ENCODE measurements at places on chromosomes 7 and 10.

DNA sequence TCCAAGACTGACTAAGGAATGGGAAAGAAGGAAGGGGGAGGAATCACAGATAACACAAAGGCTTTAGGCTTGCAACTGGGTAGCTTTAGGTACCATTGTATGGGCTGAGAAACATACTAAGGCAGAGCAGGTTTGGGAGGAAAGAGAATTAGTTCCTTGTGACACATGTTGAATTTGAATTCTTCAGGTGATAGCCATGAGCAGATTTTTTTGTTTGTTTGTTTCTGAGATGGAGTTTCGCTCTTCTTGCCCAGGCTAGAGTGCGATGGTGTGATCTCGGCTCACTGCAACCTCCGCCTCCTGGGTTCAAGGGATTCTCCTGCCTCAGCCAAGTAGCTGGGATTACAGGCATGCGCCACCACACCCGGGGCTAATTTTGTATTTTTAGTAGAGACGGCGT is 4.4 kb upstream of the SND1 start:
- no peak for DNase-seq

DNA sequence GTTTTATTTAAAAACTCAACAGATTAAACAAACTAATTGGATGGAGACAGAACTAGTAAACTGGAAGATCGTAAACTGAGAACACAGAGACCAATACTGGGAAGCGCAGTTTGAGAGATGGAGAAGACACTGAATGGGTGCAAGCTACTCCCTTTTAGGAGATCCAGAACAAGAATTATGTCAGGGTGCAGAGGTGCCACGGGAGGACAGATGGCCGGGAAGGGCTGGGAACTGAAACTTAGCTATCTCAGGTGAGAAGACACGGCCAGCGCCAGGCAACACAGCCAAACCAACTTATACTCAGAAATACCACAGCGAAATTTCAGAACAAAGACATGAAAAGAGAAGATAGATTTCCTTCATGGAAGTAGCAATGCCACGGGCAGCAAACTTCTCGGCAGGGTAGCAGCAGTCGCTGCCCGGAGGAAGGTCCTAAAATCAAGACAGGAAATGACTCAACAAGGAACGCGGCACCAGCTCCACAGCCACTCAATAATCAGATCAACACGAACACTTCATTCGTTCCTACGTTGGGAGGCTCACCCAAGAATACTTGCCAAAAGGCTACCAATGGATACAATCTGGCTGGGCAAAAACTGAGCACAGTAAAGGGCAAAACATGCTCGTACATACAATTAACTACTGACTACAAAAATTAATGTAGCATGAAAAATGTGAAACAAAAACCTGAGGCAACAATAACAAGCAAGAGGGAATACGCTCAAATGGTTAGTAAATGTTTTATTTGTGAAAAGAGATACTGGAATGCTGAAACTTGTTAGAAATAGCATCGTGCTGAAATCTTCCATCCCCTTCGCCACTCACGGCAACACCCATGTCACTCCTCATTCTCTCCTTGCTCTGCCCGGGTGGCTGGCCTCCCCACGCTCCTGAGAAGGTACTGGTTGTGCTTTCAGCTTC is 2.2 kb upstream of the LRRC27 start:
- no peak for DNase-seq

DNA sequence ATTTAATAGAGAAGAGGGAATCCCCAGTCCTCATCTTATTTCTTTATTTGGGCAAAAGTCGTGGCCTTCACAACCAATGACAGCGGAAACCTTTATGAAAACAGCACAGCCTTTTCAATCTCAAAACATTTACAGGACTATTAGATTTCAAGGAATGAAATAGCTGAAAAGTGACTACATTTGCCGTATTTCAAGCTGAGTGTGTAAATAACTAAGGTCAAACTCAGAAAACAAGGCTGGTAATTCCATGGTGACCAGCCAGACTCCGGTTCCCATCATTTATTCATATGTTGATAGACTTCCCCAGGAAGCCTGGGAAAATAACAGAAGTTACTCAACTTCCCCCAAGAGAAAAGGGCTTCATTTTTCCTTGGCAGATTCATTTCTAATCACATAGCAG is 457.3 kb upstream of the NFE2L3 start:
- DNase-seq, result no peak

- no peak for DNase-seq
Observed at GRCh38 chr10:110474826-110475225, 22.9 kb upstream of the DUSP5 start.

DNA sequence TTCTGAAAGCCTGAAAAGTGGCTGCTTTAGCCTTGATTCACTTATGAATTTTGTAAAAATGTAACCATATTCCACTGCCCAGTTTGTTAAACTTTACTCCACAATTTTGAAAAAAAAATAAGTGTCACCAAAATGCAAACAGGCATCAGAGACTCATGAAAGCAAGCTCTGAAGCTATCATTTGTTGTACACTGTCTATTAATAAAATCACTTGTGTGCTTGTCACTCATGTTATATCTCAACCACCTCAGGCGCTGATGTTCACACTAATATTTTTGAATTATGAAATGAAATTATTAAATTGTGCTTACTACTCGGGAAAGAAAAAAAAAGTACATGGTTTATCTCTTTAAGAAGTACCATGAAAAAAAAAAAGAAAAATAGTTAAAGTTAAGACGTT is 34.5 kb upstream of the DKK1 start:
- no peak for DNase-seq

GRCh38 chr7:138091032-138091431 is 14.8 kb downstream of the AKR1D1 start:
- no peak for DNase-seq

GRCh38 chr7:4556868-4557793 is 125.0 kb upstream of the FOXK1 start:
- no peak for DNase-seq

- no peak for DNase-seq
Observed at GRCh38 chr7:130302649-130303048, 9.7 kb downstream of the CPA4 start.

- DNase-seq, result no peak
Observed at GRCh38 chr7:100079024-100079560, 2.4 kb downstream of the ZNF3 start.

DNA sequence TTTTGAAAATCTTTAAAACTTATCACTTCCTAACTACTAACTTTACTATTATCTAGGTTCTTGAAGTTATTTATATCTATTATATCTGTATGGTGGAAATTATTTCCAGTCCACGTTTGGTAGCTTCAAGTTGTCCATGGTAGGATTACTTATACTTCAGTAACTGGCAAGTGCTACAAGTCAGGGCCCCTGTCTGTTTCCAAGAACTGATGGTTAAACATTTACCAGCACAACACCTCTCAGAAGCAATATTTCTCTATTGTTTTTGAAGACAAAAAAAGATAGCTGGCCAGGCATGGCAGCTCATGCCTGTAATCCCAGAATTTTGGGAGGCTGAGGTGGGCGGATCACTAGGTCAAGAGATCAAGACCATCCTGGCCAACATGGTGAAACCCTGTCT is 240.4 kb upstream of the RHOBTB1 start:
- DNase-seq, result no peak

DNA sequence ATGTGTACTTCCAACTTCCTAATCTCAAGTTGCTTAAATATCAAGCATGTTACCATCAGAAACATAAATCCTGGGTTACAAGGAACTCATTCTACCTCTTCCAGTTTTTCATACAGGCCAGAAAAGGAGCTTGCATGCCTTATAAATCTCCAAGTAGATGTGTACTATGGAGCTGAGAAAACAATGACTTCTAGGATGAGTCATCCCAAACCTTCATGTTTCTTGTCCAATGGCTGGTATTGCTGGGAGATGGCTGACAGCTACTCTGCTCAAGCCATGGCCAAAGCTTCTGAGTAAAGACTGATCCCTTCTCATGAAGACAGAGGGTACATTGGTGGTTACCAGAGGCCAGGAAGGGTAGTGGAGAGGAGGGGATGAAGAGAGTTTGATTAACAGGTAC is 8.6 kb downstream of the RAPGEF5 start:
- DNase-seq, result no peak

- peak; percentile 22 for DNase-seq
Observed at GRCh38 chr10:120456143-120456625, 843 bp upstream of the PLPP4 start.

DNA sequence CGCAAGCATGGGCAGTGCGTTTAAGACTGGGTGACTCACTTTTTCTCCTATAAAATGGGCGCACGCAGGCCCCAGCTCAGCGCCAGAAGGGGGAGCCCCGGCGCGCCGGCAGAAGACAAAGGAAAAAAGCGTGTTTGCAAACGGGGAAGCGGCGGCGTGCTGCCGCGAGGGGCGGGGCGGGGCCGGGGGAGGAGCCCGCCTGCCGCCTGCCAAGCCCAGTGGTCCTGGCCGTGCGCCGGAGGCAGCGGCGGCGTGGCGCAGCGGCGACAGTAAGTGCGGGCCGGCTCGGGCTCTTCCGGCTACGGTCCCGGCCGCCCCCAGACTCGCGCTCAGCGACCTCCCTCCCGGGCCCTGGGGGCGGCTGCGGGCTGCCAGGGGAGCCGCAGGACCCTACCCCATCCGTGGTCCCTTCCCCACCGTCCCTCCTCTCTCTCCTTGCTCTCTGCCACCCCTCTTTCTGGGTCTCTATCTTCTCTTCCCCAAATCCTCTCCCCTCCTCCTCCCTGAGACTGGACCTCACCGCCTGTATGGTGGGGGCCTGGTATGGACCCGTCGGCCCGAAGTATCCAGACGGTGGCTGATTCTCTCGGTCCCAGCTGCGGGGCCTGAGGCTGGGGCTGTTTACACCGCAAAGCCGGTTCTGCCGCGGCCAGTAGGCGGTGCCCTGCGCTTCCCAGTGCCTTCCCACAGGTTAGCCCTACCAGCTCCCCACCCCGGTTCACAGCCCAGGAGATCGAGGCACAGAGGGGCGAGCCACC is at the start of gene SLC29A3:
SLC29A3 (plus strand) TSS at position 218 of the 758 bp plus-strand sequence; CDS start at position 269, 51 bp downstream.
- DNase-seq, result peak; percentile 82

- no peak for DNase-seq
Observed at GRCh38 chr10:131635564-131636015, 265.2 kb upstream of the PPP2R2D start.

DNA sequence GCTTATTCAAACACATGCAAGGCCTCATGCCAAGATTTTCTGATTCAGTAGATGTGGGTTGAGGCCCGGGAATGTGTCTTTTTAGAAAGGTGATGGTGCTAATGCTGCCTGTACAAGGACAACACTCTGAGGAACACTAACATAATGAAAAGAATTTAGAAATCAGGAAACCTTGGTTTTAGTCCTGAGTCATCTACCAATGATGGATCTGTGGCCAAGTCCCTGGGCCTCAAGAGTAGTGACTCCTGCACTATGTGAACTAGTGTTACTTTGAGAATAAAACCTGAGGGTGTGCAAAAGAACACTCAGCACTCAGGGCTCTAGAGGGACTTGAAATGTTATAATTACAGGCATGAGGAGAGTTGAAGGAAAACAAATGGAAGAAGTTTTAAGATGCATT is 741.7 kb upstream of the GALNT17 start:
- DNase-seq, result no peak

- DNase-seq, result no peak
Observed at GRCh38 chr7:28102797-28103196, 77.8 kb downstream of the JAZF1 start.

GRCh38 chr10:105139363-105139896 is 498.3 kb downstream of the SORCS3 start:
- no peak for DNase-seq

DNA sequence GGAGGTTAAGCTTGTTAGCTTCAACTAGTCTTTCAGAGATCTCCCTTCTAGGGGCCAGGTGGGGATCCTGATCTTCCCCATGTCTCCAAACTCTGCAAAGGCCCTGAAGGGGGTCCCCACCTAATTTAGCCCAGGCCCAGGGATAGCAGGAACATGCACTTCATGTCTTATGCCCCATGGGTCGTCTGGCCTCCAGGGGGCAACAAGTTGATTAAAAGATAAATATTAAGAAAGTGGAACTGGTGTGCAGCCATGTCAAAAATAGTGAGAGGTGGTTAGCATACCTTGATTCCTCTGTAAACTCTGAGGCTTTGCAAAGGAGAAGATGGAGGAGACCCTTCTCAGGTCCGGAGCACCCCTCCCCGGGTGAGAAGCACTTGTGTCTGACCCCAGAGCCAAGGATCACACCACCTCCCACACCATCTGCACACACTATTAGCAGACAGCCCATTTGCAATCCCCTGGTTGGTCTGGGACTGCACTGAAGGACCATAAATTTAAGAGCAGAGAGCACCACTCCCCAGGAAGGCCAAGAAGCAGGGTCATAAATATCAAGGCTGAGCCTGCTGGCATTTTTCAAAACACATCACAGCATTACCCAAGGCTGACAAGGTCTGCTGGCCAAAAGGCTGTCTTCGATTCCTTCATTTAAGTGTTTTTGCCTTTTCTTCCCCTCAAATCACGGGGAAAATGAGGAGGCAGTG is 44.2 kb upstream of the LRRC18 start:
- DNase-seq, result peak; percentile 45

DNA sequence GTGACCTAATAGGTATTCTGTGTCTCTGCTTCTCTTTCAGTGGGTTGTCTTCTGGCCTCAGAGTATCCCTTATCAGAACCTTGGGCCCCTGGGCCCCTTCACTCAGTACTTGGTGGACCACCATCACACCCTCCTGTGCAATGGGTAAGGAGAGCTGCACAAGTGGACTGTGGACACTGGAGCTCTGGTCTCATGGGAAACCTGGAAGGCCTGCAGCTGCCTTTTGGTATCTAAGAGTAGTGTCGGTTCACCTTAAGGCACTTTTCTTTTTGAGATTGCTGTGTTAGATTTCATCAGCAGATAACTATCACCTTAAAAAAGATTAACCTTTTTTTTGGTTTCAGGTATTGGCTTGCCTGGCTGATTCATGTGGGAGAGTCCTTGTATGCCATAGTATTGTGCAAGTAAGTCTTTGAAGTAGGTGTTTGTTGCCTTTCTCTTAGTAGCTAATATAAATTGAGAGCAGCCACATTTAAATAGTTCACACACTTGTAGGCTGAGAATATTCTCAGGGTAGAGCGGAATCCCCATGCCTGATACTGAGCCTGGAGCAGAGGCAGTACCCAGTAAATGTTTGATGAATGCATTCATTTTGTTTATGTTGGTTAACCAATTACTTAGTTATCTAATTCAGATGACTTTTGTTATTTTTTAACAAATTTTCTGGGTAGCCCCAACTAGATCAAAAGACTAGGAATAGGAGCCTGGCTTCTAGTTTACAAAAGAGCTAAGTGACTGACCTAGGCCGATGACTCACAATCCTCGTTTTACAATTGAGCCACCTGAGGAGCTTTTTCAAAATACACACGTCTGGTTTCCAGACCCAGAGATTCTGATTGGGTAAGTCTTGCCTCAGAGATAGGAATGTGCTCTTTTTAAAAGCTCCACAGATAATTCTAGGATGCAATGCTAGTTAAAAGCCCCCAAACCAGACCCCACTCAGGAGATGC is 3.6 kb downstream of the TMEM254 start:
- DNase-seq, result no peak

DNA sequence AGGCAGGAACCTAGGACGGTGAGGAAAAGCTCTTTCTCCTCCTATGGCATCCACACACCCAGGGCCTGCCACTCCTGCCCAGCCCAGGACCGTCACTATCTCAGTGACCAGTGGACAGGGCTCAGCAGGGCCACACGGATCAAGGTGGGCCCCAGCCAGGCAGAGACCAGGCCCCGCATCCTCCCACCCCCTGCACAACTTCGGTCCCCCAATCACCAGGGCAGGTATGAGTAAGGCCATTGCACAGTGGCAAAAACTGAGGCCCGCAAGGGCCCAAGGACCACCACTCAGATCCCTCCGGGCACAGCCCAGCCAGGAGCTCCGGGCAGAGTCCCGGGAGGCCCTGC is 30.3 kb downstream of the OAT start:
- DNase-seq, result no peak

Measured in nephron progenitor cell (in vitro differentiated cells).